ENCODE measurements at places on chromosomes 2 and 18.

DNA sequence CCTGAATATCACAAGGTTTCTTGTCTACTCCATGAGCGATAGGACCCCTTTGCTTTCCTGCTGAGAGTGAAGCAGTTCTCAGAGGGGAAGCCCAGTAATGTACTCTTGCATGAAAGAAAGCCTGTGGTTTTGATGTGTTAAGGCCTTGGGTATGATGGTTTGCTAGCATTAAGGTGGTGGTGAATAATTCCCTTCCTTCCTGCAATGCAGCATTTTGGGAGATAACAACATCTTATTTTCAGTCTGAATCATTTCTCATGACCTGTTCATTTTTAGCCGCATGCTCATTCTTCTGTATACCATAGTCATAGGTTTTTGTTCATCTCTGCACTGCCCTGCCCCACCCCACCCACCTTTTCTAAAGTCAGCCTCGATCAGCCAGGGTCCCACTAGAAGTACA lies 66.2 kb downstream of the HNMT start:
- DNase-seq = no peak

DNA sequence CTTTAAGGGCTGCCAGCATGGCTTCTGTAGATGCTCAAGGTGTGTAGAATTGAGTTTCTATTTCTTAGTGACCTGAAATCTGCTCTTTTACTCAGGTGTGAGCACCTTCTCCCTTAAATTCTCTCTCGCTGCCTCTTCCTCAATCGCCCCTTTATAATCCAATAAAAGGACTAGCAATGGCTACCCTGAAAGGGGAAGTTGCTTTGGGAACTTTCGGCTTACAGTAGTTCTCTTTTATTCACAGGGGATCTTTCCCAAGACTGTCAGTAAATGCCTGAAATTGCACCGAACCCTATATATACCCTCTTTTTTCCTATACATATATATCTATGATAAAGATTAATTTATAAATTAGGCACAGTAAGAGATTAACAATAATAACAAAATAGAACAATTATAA lies 121.8 kb downstream of the ACTR3 start:
- DNase-seq = no peak

DNA sequence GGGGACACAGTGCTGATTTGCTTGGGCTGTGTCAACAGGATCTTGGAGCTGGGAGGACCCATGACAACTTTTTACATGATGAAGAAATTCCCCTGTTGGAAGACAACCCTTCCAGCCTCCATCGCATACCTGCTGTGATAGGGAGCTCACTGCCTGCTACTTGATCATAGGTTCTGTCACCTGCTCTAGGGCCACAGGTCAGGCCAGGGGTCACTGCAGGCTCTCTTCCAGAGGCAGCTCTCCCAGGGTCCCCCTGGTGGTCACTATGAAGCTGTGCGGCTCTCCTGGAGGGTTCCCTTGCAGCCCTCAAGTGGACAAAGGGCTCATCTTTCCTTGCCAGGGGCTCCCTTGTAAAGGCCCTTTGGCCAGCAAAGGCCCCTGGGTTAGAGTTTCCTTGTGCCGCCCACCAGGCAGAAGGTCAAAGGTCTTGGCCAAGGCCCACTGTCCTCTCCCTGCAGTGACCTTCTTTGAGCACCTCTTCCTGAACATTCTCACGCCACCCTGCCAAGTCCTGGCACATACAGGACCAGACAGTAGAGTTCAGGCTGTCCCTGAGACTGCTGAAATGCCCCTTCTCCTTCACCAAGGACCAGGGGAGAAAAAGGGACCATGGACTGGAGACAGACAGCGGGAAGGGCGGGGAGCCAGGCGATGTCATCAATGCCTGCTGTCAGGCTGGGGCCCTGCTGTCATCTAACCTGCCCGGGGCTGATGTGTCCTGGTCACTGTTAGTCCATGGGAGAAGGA lies 345.1 kb downstream of the DYSF start:
- no peak for DNase-seq

GRCh38 chr2:239830121-239831000 lies 194.8 kb downstream of the NDUFA10 start:
- peak; percentile 49 for DNase-seq

DNA sequence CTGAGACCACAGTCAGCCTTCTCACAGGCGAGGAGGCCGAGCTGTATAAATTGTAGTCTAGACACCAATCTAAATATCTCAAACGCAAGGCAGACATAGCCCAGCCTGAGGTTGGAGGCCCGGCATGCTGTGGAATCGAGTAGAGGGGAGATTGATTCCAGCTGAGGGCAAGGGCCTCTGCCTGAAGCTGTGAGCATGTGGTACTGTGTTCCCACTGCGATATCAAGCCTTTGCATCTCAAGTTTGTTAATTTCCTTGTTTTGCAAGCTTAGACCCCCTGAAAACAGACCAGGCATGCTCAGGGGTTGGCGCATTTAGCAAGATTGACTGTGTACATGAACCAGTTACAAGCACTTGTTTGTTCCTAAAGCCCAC lies 65.1 kb upstream of the FOSL2 start:
- DNase-seq = no peak

DNA sequence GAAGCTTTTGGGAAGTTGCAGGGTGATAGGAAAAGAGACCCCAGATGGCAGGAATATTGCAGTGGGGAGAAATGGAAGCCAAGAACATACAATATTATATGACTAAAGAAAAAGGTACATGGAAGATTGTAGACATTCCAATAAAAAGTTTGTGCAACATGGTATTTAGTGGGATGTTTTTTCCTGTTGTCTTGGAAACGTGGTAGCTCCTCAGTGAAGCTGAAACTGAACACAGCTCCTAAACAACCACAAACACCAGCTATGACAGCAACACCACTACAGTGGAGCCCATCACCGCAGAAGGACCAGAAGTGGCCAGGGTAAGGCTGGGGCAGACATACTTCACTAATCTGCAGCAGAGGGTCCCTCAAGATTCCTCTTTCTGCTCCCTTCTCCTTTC lies 246.8 kb downstream of the CDH20 start:
- no peak for DNase-seq

DNA sequence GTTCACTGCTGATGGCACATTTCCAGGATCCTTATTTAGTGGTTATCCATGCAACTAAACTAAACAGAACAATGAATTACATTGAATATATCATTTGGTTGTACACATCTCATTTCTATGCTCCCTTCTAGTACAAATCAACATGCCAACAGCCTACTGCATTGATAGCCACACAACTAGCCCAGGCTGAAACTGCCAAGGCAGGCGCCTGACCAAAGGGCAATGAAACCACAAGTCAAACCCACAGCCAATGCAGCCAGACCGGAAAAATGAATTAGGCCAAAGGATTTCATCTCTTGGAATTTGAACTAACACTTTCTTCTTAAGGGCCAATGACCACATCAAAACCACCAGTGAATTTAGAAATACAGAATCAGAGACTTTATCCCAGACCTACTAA lies 196.4 kb downstream of the NOL4 start:
- DNase-seq = no peak

GRCh38 chr18:27483276-27483675 lies 298.2 kb upstream of the CHST9 start:
- no peak for DNase-seq

GRCh38 chr2:46010925-46011490 lies 286.2 kb upstream of the EPAS1 start:
- DNase-seq = no peak

- peak; percentile 64 for DNase-seq
These were observed 28.0 kb downstream of the KCNK3 start for GRCh38 chr2:26720322-26721114.

DNA sequence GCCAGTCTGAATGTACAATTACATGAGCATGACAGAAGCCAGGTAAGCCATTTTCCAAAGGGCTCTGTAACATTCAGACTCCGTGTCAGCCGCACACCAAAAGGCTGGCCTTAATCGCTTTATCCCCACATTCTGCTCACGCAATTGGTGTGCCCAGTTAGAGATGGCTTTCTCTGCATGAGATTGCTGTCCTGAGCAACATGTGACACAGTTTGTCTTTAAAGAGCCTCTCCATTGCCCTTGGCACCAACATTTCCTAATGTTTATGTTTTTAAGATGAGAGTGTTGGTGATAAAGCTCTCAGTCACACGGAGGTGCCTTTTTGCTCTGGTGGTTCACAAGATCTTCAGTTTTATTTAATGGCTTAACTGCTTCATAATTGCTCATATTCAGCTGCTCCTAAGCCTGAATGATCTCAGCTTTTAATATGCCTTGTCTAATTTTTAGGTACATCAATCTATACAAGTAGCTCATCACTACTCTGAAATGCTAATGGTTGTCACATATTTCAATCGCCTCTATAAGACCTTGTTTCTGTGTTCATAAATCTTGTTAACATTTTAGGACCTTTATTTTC lies 164.8 kb upstream of the ACVR2A start:
- DNase-seq = no peak

- peak; percentile 73 for DNase-seq
These were observed 491 bp downstream of the L3MBTL4 start for GRCh38 chr18:6414118-6414722.

GRCh38 chr2:230575642-230576324 lies 136.9 kb upstream of the CAB39 start:
- DNase-seq = no peak

DNA sequence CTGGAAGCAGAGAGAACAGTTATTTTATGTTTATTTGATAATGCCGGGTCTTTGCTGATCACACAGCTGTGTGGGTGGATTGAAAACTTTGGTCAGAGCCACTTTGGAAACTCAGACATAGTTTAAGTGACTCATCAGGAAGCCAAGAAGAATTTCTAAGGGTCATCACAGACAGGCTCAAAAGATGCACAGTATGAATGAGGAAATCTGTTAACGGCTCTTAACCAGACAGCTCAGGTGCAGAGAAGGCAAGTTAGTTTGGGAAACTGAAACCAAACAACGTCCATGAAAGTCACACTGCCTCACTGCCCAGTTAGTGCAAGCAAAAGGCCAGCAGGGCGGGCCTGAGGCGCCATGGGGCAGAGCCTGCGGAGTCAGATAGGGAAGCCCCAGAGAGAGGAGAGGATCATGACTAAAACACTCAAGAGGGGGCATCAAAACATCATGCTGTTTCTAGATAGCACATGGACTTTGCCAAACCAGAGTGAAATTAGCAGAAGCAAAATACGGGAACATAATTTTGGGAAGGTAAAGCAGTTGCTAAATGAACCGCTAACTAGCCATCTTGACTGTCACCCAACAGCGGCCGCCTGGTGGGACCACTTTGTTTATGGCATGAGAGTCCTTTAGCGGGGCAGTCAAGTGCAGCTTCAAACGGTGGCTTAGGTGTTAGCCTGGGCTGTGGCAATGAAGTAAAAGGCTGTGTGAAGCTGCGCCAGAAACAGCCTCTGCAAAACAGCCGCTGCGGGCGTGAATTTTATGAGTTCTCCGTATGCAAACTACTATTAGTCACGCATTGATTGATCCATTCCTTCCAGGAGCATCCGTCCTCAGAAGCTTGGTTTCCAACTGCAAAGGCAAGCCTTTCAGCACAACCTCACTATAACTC lies 101.2 kb downstream of the KCTD18 start:
- no peak for DNase-seq

GRCh38 chr2:32484937-32485336 lies 128.1 kb downstream of the BIRC6 start:
- no peak for DNase-seq

DNA sequence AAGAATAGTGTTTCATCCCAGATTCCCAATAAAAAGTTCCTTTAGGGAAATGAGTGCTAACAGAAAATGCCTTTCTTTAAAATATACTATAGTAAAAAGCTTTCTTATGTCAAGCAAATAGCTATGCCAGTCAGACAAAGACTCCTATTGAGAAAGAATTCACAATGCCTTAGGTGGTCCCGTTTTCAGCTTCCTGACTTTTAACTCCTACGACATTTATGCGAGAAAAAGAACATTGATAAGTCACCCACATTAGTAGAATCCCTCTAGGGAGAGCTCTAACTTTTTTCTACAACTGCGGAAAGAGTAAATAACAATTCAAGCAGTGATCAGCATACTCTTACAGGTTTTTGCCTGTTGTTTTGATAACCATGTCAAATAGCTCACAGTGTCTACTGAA lies 750.8 kb upstream of the ACVR2A start:
- no peak for DNase-seq

DNA sequence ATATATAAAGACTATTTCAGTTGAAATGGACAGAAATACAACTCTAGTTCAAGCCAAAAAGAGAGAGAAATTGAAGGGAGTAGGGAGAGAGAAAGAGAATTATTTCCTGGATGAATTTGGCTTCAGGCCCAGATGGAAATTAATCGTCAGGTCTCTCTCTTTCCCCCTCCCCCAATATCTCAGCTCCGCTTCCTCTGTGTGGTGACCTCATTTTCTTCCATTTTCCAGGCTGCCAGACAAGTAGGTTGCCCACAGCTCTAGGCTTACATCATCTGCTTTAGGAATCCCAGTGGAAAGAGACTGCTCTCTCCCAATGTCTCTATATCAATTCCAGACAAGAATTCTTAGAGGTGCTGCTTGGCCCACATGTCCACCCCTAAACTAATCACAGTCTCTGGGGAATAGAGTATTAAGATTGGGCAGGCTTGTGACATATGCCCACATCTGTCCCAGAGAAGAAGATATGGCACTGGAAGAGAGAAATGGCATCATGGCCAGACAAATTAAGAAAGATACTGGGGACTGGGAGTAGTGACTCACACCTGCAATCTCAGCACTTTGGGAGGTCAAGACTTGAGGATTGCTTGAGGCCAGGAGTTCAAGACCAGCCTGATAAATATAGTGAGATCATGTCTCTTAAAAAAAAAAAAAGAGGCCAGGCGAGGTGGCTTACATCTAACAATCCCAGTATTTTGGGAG lies 37.2 kb upstream of the CFAP36 start:
- DNase-seq = peak; percentile 70

DNA sequence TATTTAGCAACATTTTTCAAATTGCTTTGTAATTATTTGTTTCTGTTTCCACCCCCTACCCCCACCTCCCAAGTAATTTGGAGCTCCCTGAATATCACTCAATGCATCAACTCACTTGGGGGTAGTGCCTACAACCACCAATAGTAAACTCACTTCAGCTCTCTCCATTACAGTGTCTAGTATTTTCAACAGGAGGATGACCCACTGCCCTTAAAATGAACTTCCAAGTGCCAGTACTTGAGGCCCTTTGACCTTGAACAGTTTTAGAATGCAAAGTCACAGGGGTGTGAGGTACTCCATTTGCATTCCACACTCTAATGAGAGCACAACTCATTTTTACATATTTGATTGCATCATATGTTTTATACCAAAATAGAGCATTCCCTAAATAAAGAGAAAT lies 523.0 kb downstream of the ERBB4 start:
- DNase-seq = no peak

DNA sequence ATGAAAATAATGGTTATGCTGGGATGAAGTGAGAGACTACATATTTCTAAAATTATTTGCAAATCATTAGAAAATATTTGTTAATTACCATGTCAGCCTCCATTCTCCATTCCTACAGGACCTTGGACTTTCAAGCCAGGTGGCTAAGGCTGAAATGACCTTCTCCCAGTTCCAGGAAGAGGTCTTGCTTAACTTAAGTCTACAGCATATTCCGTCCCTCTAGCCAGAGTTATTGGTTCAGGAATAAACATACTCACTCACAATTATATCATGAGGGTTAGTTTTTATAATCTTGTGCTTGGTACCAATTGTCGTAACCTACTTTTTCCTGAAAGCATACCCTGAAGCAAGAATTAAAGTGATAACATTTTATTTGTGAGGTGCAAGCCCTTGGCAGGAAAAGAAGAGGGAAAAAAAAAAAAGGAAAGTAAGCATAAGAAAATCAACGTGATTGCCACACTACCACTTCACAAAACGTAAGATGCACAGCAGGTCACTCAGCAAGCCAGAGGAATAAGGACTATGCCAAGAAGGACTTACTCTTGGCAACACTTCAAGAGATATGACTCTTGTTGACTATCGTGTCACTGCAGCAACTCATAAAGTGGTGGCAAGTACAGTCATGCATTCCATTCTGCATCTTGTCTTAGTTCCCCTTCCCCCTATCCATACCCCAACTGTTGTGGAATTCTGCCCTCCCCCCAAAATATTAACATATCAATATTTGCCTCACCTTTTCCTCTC lies 479.1 kb downstream of the MBD2 start:
- DNase-seq = no peak
